NCI-H345 (cell line): ENCODE measurements at places on chromosomes 16 and 17.

GRCh38 chr16:84532291-84532724 lies 27.8 kb upstream of the MEAK7 start:
- DNase-seq: no peak

GRCh38 chr17:62064029-62064790 lies 868 bp downstream of the MED13 start:
- no peak for DNase-seq

GRCh38 chr17:13030056-13030455 lies 12.2 kb upstream of the ELAC2 start:
- no peak for DNase-seq

DNA sequence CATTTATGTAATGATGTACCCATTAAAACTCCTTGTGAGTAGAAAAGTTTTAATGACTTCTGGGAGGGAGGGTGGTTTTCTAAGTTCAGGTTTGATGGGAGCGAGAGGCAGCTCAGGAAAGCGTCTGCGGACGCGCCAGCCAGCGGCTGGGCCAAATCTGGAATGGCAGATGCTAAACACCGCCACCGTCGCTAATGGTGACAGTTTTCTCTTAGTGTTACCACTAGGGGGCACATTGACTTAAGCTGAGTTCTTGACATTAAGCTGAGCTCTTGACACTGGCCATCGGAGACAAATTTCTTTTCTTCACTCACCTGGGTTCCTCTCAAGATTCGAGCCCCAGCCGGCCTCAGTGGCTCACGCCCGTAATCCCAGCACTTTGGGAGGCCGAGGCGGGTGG lies 6.7 kb downstream of the TRPV1 start:
- DNase-seq: no peak

DNA sequence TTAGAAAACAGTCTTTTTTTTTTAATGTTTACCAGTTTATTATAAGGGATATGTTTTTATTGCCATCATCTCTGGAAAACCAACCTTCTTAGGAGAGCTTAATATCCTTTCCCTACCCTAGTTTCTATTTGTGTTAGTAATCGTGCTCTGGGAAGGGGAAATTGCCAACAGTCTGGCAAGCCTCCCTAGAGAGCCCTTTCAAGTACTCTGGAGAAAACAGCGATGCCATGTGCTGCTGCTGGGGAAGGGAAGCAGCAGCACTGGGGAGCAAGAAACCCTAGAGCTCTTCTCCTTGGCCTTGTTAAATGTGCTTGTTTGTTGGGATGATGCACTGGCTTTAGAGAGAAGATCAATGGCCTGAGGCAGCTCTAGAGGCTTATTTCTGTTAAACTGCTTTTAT lies 10.3 kb downstream of the RETREG3 start:
- DNase-seq: no peak

- no peak for DNase-seq
These were observed 2.5 kb downstream of the ITGAX start for GRCh38 chr16:31357324-31358109.

DNA sequence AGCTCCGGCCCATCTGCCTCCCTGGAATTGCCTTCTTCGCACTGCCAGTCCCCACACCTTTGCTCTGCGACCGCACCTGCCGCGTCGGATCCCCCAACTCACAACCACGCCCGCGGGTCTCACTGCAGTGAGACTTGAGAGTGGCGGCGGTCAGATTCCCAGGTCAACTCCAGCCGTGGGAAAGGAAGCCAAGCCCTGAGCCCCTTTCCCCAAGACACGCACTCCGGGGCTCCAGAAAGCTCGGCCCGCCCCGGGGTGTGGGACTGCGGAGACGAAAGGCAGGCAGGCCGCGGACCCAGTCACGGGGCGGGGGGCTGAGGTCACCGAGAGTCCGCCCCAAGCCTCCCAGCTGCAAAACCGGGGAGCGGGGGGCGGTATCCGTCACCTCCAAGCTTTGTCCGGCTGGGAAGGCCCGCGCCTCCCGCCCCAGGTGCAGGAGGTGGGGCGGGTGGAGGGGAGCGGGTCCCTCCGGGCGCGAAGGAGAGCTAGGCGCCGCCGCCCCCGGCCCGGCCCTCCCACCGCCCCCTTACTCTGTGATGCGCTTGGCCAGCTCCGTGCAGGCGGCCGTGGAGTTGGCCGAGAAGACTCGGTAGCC lies 615 bp downstream of the PRPSAP1 start:
- DNase-seq: peak; percentile 52

GRCh38 chr17:55735731-55736405 lies 13.2 kb upstream of the TMEM100 start:
- DNase-seq: no peak

DNA sequence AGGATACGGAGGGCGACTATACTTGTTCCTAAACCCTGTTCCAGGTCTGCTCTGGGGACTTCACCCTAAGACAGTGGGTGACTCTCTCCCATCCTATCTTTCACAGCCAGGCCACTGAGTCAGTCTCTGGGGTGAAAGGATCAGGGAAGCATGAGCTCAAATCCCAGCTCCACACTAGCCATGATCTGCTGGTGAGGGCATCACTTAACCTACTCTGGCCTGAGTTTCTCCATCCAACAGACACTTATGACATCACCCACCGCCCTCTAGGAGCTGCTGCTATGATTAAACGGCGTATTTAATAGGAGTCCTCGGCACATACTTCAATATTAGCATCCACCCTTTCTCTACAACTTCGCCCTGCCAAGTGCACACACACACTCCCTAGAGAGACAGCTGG lies 10.1 kb downstream of the GAST start:
- no peak for DNase-seq

- DNase-seq: no peak
These were observed 10.6 kb upstream of the MRPL38 start for GRCh38 chr17:75915268-75915667.

- no peak for DNase-seq
These were observed 12.5 kb downstream of the SLC16A3 start for GRCh38 chr17:82241183-82241925.

- no peak for DNase-seq
These were observed 13.1 kb downstream of the ZC3H7A start for GRCh38 chr16:11784038-11784369.

- no peak for DNase-seq
These were observed 401 bp upstream of the KRTAP4-5 start for GRCh38 chr17:41150026-41150425.

DNA sequence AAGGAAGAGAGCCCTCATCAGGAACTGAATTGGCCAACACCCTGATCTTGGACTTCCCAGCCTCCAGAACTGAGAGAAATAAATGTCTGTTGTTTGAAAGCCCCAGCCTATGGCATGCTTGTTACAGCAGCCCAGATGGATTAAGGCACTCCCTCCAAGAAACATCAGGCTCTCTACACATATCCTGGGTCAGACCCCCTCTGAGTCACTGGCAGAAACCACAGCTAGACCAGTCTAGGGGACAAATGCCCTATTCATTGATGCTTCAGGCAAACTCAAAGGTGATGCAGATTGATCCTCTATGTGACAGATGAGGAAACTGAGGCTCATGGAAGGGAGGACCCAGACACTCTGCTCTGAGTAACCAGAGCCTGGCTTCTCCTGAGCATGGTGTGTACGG lies 116.8 kb downstream of the WSCD1 start:
- no peak for DNase-seq

- DNase-seq: no peak
These were observed 2.8 kb downstream of the FAM171A2 start for GRCh38 chr17:44360826-44361225.

- DNase-seq: no peak
These were observed 1.3 kb downstream of the CLUH start for GRCh38 chr17:2710071-2710802.

DNA sequence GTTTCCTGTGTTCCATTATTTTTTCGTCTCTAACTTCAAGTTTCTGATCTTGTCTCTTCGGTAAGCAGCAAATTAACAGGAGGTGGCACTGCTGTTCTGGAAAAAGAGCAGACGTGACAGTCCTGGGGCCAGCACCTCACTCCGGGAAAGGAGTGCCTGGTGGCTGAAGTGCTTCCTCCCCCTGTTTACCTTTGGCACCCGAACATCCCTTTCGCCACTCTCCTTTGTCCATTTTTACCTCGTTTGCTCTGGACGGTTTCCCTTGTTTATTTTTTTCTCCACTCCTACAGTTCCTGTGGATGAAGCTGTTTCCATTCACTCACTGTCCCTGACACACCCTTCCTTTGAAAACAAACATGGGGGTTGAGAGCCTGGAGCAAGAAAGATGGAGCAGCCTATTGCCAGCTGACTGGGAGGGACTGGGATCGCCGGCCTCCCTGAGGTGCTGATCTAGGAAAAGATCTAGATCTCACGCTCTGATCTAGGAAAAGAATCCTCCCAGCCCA lies 12.6 kb downstream of the SAP30BP start:
- no peak for DNase-seq

DNA sequence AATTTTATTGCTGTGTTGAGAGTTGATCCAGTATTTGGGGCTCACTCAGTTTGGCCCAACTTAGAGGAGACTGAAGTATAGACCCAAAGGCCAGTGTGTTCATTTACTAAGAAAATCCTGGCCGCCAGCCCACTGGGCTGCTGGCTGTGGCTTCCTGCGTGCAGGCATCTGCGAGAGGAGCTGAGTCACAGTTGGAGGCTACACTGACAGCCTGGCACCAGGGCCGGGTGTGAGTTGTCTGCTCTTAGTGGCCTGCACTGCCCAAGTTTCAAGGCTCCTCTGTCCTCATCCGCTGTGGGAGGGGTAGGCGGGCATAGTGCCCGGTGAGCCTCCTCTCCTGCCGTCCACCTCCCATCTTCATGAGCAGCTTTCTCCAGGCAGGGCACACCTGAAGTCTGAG lies 54.2 kb downstream of the PLD6 start:
- DNase-seq: no peak

- no peak for DNase-seq
These were observed 7.7 kb downstream of the PYCARD start for GRCh38 chr16:31194898-31195297.

- DNase-seq: peak; percentile 69
These were observed 84.9 kb downstream of the HS3ST2 start for GRCh38 chr16:22898874-22899348.

DNA sequence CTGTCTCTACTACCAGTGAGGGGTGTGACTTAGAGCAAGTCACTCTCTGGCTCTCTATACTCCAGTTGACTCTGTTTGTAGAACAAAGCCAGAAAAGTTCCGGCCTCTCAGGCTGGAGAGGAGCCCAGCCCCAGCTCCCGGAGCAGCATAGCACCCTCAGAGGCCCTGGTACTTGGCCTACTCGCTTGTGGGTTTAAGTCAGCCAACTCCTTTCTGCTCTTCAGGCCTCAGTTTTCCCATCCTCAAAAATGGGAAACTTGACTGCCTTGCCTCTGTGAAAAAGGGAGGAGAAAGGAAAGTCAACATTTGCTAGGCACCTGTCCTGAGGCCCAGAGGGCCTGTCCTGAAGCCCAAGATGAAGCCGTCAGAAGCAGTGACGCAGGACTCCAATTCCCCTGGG lies 1.1 kb downstream of the CHST6 start:
- DNase-seq: no peak

DNA sequence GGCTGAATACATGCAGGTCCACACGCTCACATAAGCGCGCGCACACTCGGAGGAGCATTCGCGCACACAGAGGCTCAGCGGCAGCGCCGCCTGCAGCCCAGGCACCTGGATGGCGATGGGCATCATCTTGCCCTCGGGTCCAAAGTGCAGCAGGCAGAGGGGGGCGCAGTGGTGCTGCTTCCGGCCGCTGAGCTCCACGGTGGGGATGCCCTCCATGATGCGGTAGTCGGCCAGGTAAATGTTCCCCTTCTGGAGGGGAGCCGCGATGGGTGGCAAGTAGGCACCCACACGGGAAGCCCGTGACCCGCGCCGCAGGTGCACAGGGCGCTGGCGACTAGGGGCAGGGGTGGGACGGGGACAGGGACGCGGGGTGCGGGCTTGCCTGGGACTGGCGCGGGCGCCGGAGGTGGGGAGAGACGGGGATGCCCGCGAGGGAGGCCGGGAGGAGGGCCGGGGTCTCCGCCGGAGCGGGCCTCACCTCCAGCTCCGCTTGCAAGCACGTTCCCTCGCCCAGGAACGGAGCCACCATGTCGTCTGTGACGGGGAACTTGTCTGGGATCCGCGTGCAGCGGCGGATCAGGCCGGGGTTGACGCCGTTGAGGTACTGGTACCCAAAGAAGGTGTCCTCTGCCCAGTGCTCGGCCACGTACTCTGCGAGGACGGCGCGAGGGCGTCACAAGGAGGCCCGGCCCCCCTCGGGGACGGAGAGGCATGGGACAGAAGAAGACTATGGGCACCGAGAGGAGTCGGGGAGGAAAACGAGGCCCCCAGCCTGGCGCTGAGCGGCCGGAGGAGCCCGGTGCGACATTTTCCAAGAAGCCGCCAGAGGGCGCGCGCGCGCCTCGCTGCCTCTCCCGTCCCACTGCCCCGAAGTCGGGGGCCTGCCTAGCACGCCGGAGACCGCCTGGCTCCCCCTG lies 8.0 kb downstream of the ALOX12B start:
- DNase-seq: peak; percentile 80

- no peak for DNase-seq
These were observed 124.2 kb downstream of the TMEM132E start for GRCh38 chr17:34703533-34703932.

- DNase-seq: no peak
These were observed 6.6 kb downstream of the VAT1 start for GRCh38 chr17:43015579-43015978.

- DNase-seq: no peak
These were observed 28.0 kb downstream of the PRKCB start for GRCh38 chr16:23863511-23864422.

GRCh38 chr17:80114758-80115157 lies 13.4 kb downstream of the GAA start:
- no peak for DNase-seq

DNA sequence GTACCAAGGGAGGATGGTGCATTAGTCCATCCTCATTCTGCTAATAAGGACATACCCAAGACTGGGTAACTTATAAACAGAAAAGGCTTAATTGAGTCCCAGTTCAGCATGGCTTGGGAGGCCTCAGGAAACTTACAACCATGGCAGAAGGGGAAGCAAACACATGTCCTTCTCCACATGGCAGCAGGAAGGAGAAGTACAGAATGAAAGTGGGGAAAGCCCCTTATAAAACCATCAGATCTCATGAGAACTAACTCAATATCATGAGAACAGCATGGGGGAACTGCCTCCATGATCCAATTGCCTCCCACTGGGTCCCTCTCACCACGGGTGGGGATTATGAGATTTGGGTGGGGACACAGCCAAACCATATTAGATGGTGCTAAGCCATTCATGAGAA lies 84.5 kb downstream of the SEC14L1 start:
- DNase-seq: no peak

- DNase-seq: no peak
These were observed at the start of gene TRIM72 for GRCh38 chr16:31213877-31214707. TRIM72 (plus strand) TSS chr16:31214119; CDS start chr16:31214739, 620 bp downstream.

DNA sequence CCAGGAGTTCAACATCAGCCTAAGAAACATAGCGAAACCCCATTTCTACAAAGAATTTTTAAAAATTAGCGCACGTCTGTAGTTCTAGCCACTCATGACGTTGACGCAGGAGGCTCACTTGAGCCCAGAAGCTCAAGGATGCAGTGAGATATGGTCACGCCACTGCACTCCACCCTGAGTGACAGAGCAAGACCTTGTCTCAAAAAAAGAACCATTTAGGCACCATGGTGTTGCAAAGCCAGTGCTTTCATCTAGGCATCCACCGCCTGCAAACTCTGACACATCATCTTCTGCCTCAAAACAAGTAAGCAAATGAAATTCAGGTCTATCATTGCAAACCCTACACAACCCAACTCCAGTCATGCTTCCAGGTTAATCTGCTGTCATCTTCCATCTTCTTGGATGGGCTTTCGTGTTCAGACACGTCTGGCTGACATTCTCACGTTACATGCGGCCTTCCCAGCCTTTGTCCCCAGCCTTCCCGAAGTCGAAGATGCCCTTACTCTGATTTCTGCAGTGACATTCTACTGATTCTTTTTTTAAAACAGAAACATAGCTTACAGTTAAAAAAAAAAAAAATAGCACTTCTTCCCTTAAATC lies 8.9 kb downstream of the ANKRD11 start:
- no peak for DNase-seq
